AG20443 (cell line): ENCODE measurements at places on chromosomes 6 and 20.
A peak's percentile ranks its signal among the peaks of the same experiment; 100 is the strongest.

DNA sequence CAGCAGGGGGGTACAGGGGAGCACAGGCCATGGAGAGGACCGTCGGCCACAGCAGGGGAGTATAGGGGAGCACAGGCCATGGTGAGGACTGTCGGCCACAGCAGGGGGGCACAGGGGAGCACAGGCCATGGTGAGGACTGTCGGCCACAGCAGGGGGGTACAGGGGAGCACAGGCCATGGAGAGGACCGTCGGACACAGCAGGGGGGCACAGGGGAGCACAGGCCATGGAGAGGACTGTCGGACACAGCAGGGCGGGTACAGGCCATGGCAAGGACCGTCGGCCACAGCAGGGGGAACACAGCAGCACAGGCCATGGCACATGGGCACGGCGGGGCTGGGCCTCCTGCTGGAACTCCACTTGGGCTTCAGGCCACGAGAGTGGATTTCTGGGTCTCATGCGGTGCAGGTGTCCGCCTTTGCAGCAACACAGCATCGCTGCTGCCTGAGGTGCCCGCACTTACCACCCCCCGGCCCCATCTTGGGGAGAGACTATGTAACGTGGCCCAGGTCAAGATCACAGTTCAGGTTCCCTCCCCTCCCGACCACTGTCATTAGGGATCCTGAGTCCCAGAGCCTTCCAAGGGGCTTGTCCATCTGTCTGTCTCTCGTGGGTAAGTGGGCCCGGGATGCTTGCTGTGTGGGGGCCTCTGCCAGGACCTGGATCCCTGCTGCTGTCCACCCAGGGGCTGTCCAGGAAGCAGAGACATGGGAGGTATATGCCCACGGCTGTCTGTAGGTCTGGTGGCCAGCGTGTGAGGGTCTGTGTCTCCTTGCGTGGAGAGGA, 2.5 kb downstream of the NPBWR2 start:
- DNase-seq, result no peak

DNA sequence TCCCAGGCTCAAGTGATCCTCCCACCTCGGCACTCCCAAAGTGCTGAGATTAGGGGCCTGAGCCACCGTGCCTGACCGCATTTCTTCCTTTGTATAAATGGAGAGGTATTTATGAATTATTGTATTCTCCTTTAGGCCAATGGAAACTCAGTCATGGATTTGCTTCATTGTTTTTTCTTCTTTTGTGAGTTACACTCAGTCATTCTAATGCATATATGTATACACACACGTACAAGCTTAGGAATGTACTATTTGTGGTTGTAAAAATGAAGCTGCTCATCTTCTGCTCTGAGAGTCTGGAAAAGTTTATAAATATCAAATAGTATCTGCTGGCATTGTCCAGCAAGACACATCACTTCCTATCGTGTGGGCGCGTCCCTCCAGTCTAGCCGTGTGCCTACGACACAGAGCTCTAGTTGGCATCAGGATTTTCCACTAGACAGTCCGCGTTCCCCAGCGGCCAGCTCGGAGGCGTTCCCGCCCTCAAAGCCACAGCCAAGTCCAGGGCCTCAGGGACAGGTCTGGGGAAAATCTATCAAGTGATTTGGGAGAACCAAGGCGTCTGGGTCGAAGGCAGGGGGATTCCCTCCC, 215.2 kb downstream of the NFATC2 start:
- DNase-seq, result peak; percentile 93

DNA sequence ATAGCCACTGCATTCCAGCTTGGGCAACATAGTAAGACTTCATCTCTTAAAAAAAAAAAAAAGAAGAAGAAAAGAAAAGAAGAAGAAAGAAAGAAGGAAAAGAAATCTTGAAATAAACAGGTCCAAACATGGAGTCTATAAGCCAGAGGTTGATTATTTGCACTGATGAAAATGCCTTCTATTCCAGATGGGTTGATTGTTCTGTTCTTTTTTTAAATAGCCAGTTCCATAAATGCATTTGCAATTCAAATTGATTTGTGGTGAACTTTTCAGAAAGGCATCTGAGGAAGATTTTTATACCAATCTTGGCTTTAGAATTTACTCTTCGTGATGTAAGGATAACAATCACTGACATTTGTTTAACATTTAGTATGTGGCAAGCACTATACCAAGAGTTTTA, 243.8 kb upstream of the PLN start:
- no peak for DNase-seq

- DNase-seq, result no peak
Observed at GRCh38 chr6:134535831-134536230, 217.9 kb upstream of the SGK1 start.

GRCh38 chr20:9491324-9491723, 23.1 kb upstream of the LAMP5 start:
- DNase-seq, result no peak

- no peak for DNase-seq
Observed at GRCh38 chr20:10488534-10488933, 53.4 kb downstream of the SLX4IP start.

GRCh38 chr6:64037427-64037826, 401.8 kb downstream of the PHF3 start:
- DNase-seq, result no peak

GRCh38 chr6:35754452-35755277, 17.8 kb downstream of the ARMC12 start:
- no peak for DNase-seq

GRCh38 chr6:148776321-148777308, 29.8 kb downstream of the UST start:
- peak; percentile 82 for DNase-seq

DNA sequence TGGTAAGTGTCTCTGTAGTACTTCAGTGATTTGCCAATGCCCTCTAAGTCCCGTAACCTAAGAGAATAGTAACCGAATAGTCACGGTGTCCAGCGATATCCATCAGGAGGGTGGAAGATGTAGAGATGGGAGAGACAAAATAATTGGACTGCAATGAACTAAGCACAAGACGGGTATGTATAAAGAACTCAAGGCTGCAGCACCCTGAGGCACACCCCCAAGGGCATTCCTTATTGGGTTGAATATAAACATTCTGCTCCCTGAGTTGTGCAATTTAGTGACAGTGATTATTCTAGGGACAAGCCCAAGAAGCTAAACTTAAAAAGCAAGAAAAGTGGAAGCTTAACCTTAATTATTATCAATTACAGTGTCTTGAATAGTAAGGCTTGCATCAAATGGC, 14.6 kb downstream of the DST start:
- DNase-seq, result no peak

- DNase-seq, result no peak
Observed at GRCh38 chr6:68975816-68976215, 340.7 kb downstream of the ADGRB3 start.

GRCh38 chr6:150830439-150831165, 34.9 kb upstream of the MTHFD1L start:
- DNase-seq, result peak; percentile 75

DNA sequence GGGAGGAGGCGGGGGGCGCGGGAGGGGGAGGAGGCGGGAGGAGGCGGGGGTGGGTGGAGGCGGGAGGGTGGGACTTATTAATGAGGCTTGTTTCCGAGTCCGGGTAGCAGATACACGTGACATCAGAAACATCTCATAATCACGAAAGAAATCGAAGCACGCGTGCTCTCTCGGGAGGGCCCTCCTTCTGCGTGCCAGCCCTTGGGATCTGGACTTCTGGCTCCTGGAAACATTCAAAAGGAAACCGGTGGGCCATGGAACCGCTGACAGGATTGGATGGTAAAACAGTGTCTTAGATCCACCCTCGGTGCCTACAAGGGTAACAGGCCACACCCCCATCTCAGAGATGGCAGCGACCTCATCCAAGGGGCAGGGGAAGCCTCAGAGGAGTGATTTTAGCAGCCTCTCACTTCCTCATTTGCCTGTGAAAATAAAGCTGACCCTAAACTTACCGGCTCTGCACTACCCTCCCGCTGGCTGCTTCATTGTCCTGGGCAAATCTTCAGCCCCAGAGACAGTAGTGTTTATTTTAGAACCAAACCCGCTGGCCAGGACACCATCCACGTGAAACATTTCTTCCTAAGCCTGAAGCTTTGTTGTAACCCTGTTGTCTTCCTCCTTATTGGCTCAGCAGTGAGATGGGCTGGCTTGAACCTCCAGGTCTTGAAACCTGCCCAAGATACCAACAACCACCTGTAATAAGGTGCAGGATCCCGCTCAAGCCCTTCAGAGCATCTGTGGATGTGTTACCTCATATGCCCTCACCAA, 97.5 kb downstream of the PSMG4 start:
- peak; percentile 83 for DNase-seq

DNA sequence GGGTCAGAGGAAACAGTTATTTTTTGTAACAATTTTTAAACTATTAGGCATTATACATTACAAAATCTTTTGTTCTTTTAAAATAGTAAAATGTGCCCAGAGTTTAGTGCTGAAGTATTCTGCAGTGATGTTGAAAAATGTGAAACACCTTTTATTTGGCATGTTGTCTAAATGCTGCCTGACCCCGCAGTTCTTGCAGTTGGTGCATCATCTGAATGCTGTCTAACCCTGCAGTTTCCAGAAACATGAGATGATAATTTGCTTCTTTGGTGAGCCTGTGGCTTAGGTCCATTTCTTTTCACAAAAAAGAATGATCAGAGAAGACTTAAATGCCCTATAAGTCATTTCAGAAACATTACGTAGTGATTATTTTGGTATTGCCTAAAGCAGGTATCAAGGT, 82.4 kb downstream of the RNF217 start:
- DNase-seq, result no peak

DNA sequence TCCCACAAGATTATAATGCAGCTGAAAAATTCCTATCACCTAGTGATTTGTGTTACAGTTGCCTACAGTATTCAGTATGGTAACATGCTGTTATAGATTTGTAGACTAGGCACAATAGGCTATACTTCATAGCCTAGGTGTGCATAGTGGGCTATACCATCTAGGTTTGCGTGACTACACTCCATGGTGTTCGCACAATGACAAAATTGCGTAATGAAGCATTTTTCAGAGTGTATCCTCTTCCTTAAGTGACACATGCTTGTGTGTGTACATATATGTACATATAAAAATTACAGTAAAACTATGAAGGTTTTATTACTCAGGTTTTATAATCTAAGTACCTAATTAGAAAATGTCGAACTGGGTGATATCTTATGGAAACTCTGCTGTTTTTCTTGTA, 133.0 kb downstream of the FARS2 start:
- DNase-seq, result no peak

- DNase-seq, result no peak
Observed at GRCh38 chr6:120451508-120451907, 882.8 kb downstream of the TBC1D32 start.

DNA sequence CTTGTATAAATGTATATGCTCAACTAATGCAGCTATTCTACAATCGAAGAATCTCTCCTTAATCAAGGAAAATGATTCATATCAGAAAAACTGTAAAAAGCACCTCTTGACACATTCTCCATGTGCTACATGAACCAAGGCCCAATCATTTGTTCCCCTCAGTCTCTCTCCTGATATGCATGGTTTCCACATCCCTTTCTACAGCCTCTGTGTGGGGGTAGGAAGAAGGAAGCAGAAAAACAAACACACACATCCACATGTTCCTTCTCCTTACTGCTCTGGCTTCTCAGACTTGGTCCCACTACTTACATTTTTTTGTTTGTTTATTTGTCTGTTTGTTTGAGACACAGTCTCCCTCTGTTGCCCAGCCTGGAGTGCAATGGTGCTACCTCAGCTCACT, 510.5 kb downstream of the PRKN start:
- no peak for DNase-seq

DNA sequence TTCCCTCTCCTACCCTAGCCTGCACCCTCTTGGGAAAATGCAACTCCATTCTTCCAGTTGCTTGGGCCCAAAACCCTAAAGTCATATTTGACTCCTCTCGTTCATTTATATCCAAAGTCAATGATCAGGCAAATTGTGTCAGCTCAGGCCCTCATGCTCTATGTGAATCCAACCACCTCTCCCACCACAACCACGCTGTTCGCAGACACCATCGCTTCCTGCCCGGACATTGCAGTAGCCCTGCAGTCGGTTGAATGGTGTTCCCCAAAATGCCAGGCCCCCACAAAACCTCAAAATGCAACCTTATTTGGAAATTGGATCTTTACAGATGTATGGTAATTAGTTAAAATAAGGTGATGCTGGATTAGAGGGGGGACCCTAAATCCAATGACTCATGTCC, 98.3 kb downstream of the PREX1 start:
- DNase-seq, result no peak

DNA sequence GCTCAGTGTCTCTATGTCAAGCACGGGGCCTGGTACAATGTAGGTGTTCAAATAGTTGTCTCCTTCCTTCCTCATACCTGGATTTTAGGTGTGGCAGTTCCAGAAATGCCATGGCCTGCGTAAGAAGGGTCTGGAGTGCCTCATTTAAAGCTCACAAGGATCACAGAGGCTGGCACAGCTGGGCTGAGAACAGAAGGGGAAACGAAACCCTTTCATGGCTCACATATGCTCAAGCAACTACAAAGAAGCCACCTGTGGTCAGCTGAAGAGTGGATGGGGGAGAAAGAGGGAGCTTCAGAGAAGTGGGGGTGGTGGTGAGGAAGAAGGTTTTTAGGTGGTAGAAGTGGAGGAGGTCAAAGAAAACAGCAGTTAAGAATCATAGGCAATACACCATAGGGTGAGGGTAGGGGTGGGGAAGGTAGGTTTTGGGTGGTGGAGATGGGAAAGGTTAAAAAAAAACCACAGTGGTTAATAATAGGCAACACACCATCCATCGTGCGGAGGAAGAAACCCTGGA, 17.0 kb upstream of the TOP1 start:
- no peak for DNase-seq

DNA sequence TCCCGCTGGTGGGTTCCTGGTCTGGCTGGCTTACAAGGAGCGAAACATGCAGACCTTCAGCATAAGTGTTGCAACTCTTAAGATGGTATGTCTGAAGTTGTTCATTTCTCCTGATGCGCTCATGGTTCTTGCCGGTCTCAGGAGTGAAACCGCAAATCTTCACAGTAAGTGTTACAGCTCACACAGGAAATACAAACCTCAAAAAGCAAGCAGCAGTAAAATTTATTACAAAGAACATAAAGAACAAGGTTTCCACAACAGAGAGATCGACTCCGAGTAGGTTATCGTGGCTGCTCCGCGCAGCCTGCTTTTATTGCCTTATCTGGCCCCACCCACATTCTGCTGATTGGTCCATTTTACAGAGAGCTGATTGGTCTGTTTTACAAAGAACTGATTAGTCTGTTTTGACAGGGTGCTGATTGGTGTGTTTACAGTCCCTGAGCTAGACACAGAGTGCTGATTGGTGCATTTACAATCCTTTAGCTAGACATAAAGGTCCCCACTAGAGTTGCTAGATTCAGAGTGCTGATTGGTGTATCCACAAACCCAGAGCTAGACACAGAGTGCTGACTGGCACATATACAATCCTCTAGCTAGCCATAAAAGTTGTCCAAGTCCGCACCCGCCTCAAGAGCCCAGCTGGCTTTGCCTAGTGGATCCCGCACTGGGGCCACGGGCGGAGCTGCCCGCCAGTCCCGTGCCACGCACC, 39.2 kb downstream of the TRIM27 start:
- DNase-seq, result no peak

DNA sequence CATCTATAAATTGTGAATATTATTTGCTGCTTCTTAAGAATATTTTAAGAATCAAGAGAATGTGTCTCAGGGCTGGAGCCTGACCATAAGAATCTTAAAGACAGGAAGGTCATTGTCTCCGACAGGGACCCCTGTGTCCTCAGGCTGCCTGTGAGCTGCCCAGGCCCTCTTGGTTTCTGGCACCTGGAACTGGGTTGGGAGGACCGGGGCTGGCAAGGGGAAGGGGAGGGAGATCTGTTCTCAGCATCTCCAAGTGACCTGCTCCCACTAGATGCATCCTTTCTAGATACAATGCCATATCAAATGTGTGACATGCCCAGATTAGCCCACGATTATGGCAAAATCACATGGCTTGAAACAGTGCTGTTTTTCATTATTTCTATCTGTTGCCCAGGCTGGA, 110.5 kb downstream of the SCML4 start:
- no peak for DNase-seq
